ENCODE measurements at places on chromosomes 3 and 15. TPM values are rescaled to one million over a fixed set of nuclear protein-coding genes. Genes with fewer than 3 reads are reported as not detected.

- no peak overlapping the region for H3K27ac ChIP-seq
- peak; percentile 32 for DNase-seq
- no peaks in the 10 kb centered on the region for H3K36me3 ChIP-seq
- no peaks in the 10 kb centered on the region for H3K4me1 ChIP-seq
Measured at GRCh38 chr3:97927704-97928103, 44.5 kb downstream of the RIOX2 start.

GRCh38 chr3:8205881-8206280 lies 295.7 kb upstream of the LMCD1 start:
- no peak for DNase-seq
- peaks cover 21% of the 10 kb centered on the region for H3K27me3 ChIP-seq
- no peaks in the 10 kb centered on the region for H3K4me1 ChIP-seq
- H3K36me3 ChIP-seq, result no peaks in the 10 kb centered on the region

GRCh38 chr3:43960448-43960840 lies 269.7 kb downstream of the ABHD5 start:
- H3K27ac ChIP-seq, result no peak overlapping the region
- DNase-seq, result peak; percentile 15
- no peak overlapping the region for H3K4me3 ChIP-seq
- H3K27me3 ChIP-seq, result no peaks in the 10 kb centered on the region
- no peaks in the 10 kb centered on the region for H3K36me3 ChIP-seq
- H3K4me1 ChIP-seq, result no peaks in the 10 kb centered on the region

DNA sequence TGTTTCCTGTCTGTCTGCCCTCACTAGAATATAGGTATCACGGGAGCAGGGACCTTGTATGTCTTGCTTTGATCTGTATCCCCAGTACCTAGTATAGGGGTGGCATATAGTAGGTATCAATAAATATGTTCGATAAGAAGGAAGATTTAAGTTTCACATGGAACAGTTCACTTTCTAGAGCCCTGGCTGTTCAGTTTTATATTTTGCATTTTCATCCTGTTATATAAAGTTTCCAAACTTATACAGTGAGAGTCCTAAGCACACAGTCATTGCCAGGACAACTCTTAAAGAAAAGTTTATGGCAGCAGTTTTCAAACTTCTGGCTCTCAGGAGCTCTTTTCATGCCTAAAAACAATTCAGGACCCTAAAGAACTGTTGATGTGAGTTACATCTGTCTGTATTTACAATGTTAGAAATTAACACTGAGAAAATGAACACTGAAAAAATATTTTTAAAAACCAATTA lies 13.4 kb downstream of the ITPR1 start:
- DNase-seq, result no peak
- no peaks in the 10 kb centered on the region for H3K27me3 ChIP-seq

Gene CACNA2D2
- total RNA-seq, result 0.44 TPM

Gene YEATS2
- total RNA-seq, result 31.0 TPM

Gene UBE2E2
- total RNA-seq, result 25.6 TPM

Gene KCNMB3
- 2.3 TPM for total RNA-seq
